ENCODE measurements at places on chromosomes 2 and 18. TPM values are rescaled to one million over a fixed set of nuclear protein-coding genes. Genes with fewer than 3 reads are reported as not detected.

The ZNF385B gene
- 12.3 TPM for polyA plus RNA-seq

The AGXT gene
- 0.06 TPM for polyA plus RNA-seq

The LRRFIP1 gene
- polyA plus RNA-seq: 82.2 TPM

The AFG3L2 gene
- polyA plus RNA-seq: 69.3 TPM

The REG1B gene
- polyA plus RNA-seq: not detected

The SF3B1 gene
- polyA plus RNA-seq: 540 TPM

The KATNAL2 gene
- 10.1 TPM for polyA plus RNA-seq

The LAMA3 gene
- polyA plus RNA-seq: 2.3 TPM

The CERKL gene
- polyA plus RNA-seq: 14.8 TPM

DNA sequence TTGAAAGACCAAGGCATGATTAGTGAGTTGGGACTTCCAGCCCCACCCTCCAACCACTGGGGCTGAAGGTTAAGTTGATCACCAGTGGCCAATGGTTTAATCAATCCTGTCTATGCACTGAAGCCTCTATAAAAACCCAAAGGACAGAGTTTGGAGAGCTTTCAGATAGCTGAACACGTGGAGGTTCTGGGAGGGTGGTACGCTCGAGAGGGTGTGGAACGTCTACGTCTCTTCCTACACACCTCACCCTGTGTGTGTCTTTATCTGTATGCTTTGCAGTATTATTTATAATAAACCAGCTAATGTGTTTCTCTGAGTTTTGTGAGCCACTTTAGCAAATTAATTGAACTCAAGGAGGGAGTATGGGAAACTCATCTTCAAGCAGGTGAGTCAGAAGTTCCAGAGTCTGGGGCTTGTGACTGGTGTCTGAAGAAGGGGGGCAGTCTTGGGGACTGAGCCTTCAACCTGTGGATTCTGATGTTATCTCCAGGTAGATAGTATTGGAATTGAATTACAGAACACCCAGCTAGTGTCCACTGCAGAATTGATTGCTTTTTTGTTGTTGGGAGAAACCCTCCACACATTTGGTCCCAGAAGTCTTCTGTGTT, 20.3 kb downstream of the ACTR3 start:
- no peak for DNase-seq

- no peak for DNase-seq
Observed at GRCh38 chr2:212484563-212485080, 54.0 kb downstream of the ERBB4 start.

DNA sequence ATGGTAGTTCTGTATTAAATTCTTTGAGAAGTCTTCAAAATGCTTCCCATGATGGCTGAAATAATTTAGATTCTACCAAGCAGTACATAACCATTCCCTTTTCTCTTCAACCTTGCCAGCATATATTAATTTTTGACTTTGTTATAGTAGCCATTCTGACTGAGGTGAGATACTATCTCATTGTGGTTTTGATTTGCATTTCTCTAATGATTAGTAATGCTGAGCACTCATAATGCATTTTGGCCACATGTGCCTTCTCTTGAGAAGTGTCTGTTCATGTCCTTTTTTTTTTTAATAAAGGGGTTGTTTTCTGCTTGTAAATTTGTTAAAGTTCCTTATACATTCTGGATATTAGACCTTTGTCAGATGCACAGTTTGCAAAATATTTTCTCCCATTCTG, 173.9 kb downstream of the CALCRL start:
- no peak for DNase-seq

- DNase-seq: peak; percentile 33
Observed at GRCh38 chr18:34787931-34788532, 77.9 kb downstream of the DTNA start.

GRCh38 chr18:12278741-12279682, 24.9 kb downstream of the CIDEA start:
- peak; percentile 59 for DNase-seq

DNA sequence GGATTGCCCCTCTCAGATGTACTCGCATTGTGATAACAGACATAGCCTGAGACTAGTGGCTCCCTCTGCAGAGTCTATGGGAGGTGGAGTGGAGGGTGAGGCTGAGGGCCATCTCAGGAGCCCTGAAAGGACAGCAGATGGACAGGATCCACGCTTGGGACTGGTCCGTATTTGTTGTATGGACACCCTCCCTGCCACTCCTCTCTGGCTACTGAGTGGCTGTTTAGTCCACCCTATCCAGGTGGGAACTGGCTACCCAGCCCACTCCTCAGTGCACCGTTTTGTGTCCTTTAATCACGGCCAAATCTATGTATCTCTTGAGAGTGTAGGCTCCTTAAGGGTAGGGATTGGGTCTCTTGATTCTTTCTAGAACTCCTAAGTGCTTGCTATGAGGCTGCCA, 4.5 kb upstream of the GLI2 start:
- DNase-seq: no peak

DNA sequence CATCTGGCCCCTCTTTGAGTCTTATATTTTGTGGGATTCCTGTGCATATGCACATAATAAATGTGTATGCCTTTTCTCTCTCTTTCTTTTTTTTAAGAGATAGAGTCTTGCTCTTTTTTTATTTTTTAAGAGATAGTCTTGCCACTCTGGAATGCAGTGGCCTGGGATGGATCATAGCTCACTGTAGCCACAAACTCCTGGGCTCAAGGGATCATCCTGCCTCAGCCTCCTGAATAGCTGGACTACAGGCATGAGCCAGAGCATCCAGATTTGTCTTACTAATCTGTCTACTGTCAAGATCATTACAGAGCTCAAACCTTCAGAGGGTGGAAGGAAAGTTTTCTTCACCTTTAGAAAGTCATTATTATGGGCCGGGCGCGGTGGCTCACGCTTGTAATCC, 342.2 kb upstream of the LRRTM4 start:
- no peak for DNase-seq

DNA sequence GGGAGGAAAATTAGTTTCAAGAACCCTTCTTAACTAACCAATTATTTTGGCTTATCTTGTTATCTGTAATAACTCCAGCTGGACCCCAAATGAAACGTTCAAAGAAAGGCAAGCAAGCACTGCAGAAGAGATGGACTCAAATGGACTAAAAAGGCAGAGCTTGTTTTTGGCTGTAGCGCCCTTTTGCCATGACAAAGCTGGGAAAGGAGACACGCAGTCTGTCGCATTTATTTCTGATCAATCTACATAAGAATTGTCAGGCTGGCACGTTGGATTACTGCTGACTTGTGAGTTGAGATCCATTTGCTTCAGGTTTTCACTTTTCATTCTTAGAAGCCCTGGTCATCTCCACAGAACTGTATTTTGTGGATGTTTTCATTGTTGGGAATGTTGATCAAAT, 402.9 kb downstream of the TMEM182 start:
- no peak for DNase-seq

- DNase-seq: no peak
Observed at GRCh38 chr2:46487667-46488335, 8.4 kb downstream of the TMEM247 start.

DNA sequence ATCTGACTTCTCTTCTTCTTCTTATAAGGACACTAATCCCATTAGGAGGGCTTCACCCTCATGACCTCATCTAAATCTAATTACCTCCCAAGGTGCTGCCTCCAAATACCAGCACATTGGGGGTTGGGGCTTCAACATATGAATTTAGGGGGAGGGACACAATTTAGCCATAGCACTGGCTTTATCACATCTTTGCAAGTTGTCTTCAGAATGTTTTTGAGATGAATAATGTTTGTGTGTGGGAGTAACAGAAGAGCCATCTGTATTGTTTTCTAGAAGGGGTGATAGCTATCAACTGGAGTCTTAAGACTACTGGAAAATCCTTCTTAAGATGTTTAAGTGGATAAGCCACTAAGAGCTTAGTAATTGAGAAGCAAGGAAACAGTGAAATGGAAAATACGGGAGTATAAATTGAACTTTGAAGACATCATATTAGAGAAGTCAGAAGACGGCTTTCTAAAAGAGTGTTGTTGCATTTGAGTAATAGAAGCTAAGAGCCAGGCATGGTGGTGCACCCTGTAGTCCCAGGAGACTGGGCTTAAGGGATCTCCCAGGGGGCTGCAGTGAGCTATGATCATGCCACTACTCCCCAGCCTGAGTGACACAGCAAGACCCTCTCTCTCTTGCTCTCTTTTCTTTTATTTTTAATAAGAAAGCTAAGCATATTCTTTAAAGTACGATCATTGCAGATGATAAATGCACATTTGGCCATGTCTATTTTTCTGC, 32.6 kb upstream of the B3GNT2 start:
- no peak for DNase-seq

- DNase-seq: no peak
Observed at GRCh38 chr2:219783359-219783975, 156.0 kb downstream of the SLC4A3 start.

DNA sequence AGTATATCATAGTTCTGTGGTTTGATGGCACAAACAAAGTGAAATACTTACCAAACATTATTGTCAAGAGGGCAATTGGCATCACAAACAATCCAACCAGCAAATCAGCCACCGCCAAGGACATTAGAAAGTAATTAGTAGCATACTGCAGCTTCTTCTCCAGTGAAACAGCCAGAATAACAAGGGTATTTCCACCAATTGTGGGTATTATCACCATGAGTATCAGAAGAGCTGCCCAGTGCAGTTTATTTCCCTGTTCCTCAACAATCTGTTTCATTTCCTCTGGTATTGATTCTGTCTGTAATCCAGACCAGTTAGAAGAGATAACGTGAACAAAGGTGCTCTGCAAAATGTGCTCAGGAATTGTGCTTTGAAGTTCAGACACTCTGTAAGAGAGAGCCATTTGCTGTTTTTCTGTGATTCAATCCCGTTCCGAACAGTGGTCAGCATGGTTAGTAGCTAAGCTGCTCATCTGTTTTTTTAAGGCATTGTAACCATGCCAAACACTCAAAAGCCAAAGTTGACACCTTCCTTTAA, 1.4 kb downstream of the HTR2B start:
- no peak for DNase-seq

DNA sequence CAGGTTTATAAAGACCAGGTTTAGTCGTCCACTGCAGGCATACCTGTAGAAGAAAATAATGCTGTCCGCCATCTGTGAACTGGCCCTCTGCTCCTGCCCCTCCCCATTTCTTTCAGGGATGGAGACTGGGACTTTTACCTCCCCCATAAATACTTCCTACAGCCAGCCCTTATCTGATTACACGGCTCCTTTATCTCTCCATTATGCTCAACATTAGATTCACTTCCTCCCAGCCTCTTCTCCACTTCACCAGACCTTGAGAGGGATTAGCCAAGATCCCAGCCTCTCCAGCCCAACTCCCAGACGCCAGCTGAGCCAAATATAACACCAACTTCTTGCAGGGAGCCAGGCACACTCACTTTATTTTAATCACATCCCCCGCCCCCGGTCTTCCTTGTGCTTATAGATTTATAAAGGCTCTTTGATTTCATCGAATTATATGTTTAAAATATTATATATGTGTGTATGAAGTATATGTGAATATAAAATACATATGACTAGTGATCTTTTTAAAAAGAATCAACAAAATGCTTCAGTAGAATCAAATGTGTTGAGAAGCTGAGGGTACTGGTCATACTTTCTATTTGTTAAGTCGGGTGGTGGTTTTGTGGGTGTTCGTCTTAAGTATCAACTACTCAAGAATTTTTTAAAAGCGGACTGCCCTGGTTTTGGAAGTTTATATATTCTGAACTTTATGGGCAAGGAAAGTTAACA, 81.0 kb downstream of the SPRED2 start:
- no peak for DNase-seq

DNA sequence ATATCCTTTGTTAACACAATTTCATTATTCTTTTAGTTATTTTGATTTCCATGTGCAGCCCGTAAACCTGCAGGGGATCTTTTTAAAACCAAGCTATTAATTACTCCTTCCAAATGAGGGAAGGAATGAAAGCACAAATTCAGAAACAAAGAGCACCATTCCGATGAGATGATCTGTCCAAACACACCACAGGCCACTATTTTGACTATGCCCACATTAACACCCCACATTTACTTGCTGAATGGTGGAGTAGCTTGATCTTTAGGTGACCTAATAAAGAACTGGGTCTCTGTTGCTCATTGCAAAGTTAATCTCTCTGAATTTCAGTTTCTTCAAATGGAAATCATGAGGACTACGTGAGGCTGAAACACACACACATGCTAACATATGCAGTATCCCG, 218.0 kb downstream of the IRS1 start:
- no peak for DNase-seq

- no peak for DNase-seq
Observed at GRCh38 chr2:9552219-9553178, 3.1 kb downstream of the ADAM17 start.

DNA sequence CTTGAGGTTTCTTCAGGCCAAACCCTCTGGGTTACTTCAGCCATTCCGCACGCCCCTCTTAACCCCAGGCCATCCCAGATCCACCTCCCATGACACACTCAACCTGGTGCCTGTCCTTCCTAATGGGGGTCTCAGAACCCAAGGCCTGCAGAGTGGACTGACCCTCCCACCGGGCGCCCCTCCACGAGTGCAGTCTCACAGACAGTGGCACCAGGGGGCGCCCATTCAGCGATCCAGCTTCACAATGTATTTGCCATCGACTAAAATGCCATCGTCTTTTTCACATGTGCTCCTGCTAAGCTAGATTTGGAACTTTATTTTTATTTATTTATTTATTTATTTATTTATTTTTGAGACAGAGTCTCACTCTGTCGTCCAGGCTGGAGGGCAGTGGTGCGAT, 38.5 kb downstream of the INPP5D start:
- no peak for DNase-seq

DNA sequence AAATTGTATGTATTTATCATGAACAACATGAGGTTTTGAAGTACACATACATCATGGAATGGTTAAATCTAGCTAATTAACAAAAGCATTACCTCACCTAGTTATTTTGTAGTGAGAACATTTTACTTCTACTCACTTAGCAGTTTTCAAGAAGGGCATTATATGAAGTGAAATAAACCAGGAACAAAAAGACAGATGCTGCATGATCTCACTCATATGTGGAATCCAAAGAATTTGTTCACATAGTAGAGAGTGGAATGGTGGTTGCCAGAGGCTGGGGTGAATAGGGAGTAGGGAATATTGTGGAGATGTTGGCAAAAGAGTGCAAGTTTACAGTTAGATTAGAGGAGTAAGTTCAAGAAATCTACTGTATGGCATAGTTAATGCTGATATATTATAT, 292.0 kb downstream of the ASXL3 start:
- DNase-seq: no peak

GRCh38 chr2:140876015-140876414, 1254.8 kb downstream of the LRP1B start:
- no peak for DNase-seq

DNA sequence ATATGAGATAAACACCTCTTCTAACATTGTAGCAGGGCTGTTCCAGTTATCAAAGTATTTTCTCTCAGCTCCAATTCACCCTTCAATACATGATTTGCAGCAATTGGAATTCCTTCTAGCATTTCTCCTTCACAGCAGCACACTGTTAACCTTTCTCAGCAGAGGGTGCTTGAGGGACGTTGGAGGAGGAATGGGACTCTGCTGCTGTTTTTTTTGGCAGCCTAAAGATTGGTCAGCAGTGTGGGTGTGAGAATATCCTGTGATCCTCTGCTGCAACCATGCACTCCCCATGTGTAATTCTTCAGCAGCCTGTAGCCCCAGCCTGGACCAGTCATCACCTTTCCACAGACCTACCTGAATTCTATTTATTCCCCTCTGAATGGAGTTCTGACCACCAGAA, 1708.9 kb upstream of the CELF4 start:
- DNase-seq: no peak

Data from left renal pelvis (tissue), 4 donors.